ENCODE measurements at places on chromosomes 1 and 21.

DNA sequence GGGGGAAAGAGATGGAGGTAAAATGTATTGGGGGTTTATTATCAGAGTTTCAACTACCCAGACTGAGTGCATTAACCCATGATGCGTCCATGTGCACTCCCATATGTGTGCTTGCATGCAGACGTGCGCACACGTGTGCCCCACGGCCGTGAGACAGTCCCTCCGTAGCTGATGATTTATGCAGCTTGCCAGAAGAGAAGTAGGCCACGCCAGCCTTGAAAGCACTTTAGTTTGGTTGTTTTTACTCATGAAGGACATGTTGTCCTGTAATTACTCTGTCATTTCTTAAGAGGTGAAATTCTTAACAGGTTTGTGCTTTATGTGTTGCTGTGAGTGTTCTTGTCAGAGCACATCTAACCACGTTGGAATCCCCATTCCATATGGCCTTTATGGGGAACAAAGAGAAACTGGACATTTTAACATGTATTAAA, 467.8 kb downstream of the LMO4 start:
- no peak for DNase-seq

DNA sequence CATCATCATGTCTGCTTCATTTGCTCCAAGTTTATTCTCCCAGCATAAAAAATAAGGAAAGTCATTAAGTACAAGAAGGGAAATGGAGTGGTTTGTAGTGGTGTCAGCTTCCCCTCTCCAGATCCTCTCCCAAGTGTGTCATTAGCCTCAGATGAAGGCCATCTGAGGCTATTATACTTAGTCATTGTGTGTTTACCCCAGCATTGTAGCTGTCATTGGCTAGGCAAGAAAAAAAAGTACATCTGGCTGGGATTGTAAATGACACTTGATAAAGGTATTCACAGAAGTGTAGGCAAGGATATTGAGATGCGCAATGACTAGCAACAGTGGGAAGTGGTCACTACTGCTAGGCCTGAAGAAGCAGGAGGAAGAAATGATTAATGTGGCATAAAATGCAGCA, 316.9 kb upstream of the SGIP1 start:
- DNase-seq = no peak

GRCh38 chr1:2523191-2523890, 3.1 kb downstream of the PANK4 start:
- DNase-seq = no peak

DNA sequence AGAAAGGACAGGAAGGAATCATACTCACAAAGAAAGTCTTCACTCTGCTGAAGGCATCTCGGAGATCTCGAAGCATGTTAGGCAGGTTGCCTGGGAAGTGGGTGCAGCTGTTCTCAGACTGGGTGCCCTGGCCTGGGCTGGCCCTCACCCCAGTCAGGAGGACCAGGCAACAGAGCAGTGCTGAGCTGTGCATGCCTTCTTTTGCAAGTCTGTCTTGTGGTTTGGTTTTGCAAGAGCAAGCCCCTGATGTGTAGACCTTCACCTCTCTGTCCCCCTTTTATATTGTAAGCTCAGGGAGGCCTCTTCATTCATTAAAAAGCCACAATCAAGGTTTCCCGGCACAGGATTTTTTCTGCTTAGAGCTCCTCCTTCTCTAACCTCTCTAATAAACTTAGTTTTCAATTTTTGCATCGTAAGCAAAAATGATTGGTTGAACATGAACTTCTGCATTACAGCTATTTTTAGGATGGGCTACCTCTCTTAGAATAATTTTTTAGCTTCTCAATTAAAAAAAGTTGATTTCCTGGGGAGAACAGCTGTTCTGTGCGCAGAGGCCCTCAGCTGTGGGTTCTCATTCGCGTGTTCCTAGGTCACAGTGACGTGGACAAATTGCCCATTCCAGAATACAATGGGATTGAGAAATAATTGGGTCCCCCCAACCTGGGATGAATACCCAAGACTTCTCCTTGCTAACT, at the start of gene IL10:
Gene IL10 (minus strand): TSS at position 252 of the 695 bp plus-strand sequence. CDS start 59 bp downstream, at position 193.
- no peak for DNase-seq

DNA sequence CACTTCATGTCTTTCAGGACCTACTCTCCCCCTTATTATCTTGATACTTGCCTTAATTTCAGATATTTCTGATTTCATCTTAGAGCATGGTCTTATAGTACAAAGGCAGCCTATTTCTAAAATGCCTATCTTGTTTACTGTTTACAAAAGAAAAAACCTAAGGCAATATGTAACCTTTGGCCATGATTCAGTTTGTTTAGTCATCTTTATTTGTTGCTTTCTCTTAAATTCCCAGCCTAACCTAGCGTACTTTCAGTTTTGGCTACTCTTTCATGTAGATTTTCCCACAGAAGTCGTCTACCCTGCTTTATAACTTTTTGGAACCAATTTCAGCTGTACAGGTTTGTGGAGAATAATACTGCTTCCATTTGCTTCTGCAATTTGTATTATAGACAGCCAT, 81.8 kb downstream of the KIF1B start:
- no peak for DNase-seq

DNA sequence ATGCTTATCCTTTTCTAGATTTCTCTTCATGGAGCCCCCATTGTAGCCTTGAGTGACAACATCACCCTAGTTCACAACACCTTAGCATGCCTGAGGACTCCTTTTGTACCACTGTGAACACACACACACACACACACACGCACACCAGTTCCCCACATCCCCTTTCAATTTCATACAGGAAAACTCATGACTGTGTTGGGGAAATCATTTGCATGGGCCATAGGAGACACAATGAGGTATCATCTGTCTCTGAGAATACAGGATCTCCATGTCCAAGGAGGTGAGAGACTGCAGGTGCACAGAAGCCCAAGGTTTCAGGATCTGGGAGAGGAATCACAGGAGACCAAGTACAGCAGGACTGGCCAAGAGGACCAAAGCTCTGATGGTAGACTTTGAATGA, 119.7 kb downstream of the TPTE start:
- no peak for DNase-seq

GRCh38 chr1:85158910-85159309, 41.9 kb downstream of the SYDE2 start:
- DNase-seq = no peak

GRCh38 chr1:37599940-37600339, 4.2 kb upstream of the GNL2 start:
- no peak for DNase-seq

DNA sequence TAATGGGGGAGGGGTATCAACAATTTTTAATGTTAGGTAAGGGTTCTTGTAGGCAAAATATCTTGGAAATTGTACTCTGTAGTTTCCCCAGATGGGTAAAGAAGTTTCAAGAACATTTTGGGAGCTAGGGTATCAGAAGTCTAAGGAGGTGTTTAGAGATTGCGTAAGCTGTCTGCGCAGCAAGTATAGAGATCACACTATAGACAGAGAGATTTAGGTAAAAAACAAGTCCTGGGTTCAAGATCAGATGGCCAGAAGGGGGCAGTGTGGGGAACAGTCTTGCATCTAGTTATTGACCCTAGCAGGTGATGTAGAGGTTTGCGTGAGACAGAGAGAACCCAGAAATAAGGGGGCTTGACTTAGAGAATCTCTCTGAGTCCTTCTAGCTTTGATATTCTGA, 80.8 kb downstream of the S1PR1 start:
- DNase-seq = no peak

DNA sequence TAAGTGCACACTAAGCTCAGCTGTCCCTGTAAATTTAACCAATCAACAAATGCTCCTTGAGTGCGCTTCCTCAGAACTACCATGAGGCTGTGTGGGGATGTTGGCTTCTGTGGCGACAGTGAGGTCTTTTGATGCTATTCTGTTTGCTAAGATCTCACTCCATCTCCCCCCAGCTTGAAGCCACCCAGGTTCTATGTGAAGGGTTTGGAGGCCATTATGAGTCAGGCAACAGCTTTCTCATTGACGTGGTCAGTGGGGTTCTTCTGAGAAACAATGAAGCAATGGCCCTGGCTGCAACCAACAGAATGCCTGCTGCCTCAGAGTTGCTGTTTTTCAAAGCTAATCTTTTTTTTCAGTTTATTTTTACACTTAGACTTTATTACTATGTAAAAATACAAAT, 205.5 kb downstream of the PTBP2 start:
- DNase-seq = no peak

DNA sequence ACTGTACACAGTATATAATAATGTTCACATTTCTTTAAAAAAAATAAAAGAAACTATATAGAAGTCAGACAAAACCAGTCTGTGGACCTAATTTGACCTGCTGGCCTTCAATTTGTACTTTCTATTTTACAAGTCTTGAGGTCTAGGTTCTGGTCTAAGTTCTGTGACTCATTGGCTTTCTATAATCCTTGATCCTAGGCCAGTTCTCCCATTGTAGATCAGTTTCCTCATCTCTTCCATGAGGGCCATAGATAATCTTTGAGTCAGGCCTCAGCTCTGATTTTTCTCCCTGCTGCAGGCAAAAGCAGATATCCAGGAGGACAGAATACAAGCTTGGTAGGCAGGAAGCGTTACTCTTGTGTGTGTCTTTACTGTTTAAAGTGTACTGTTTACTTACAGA, 603.7 kb upstream of the CAMK1G start:
- DNase-seq = no peak

DNA sequence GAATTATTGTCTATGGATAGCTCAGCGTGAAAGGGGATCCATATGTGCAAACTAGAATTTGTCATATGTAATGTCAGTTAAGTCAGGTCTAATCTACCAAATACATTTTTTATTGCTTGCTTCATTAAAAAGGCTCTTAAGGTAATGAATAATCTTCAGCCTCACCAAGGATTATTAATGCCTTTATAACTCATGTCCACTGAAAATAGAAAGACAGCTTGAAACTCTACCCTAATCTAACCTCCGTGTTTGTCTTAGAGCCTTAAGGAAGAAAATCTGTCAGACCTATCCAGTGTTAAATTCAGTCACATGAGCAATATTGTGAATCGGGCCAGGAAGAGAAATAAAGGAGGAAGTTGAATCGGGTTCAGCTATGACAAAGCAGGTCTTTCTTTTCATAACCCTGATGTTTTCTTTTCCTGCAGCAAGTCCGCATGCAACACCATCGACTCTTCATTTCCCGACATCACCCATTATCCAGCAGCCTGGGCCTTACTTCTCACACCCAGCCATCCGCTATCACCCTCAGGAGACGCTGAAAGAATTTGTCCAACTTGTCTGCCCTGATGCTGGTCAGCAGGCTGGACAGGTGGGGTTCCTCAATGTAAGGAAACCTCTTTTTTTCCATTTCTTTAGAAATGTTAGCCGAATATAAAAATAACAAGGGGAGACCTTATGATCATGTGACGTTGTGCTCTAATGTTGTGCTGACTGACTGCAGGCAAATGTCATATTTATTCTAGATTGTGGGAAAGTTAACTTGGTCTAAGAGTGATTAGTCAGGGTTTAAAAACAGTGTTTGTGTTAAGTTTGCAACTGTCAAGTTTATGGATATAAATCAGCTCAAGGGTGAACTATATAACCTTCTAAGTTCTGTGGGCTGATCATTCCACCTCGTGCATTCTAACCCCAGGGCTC, 321.0 kb downstream of the TM2D1 start:
- DNase-seq = no peak

DNA sequence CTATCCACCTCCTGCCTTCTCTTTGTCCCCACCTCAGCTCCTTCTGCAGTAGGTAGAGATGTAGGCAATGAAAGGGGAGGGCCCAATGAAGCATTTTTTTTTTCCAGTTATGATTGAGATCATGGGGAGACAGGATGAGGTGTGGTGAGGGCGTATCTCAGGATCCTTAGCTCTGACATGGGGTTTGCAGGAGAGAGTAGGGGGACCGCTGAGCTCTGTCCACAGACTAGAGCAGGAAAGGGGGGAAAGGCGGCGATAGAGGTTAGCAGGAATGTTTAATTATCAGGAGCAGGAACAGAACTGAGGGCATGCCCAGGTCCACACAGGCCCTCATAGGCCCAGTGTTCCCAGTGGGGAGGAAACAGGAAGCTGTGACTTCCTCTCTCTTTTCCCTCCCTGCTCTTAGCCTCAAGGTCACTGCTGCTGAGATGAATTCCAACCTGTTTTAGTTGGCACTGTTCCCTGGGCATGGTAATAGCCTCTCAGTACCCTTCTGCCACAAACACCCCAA, 901 bp upstream of the RXFP4 start:
- DNase-seq = peak; percentile 47

Data from HFF-Myc (cell line).